ENCODE measurements at places on chromosomes 6 and 20. TPM values are rescaled to one million over a fixed set of nuclear protein-coding genes. Genes with fewer than 3 reads are reported as not detected.

Gene MRPL14
- total RNA-seq = 57.3 TPM

- DNase-seq = no peak
Observed at GRCh38 chr6:17269840-17270239, 11.3 kb upstream of the RBM24 start.

Gene ZNF133
- total RNA-seq = 7.2 TPM

Gene ELOVL5
- 116 TPM for total RNA-seq

Gene ADA
- 112 TPM for total RNA-seq

- DNase-seq = no peak
Observed at GRCh38 chr6:12735786-12736185, 19.2 kb downstream of the PHACTR1 start.

Gene CFB
- 0.58 TPM for total RNA-seq

- DNase-seq = no peak
Observed at GRCh38 chr6:106517706-106518105, 111.6 kb downstream of the RTN4IP1 start.

GRCh38 chr6:93677264-93677965 is 258.1 kb upstream of the EPHA7 start:
- DNase-seq = no peak

GRCh38 chr6:35085359-35086281 is 55.5 kb downstream of the TCP11 start:
- DNase-seq = no peak

Measured in activated CD8-positive, alpha-beta T cell treated with anti-CD3 and anti-CD28 coated beads, Interleukin-2, amount 10 ng/mL, durations not matched to agents 7 days and 5 days (primary cell).